Breast epithelium (tissue), 4 donors: ENCODE measurements at places on chromosomes 2 and 18. TPM values are rescaled to one million over a fixed set of nuclear protein-coding genes. Genes with fewer than 3 reads are reported as not detected.

PARD3B gene
- total RNA-seq = 24.6 TPM

DQX1 gene
- total RNA-seq = 0.66 TPM

TBR1 gene
- total RNA-seq = not detected

TMEM131 gene
- 47.4 TPM for total RNA-seq

STAM2 gene
- 31.4 TPM for total RNA-seq

CPO gene
- total RNA-seq = 0.66 TPM

GRCh38 chr2:37389989-37390765 is 45.7 kb downstream of the QPCT start:
- no peak for DNase-seq

- no peak for DNase-seq
Measured at GRCh38 chr2:101699755-101700461, 2.4 kb downstream of the MAP4K4 start.

- no peak for DNase-seq
Measured at GRCh38 chr2:14543284-14543683, 89.2 kb upstream of the LRATD1 start.

DNA sequence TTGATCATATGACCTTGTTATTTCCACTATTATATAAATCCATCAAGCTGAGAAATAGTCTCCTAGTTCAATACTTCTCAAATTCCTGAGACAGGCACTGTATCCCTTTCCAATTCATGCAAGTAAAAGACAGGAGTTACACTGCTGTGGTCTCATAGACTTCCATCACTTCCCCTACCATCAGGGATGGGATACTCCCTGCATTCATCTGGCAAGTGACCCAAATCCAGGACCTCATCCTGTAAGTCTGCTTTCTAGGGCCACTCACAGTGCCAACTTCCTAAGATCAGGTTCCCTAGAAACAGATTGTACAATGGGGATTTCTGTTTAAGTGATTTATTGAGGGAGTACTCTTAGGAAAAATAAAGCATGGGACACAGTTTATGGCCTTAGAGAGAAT is 424.0 kb upstream of the CDH7 start:
- DNase-seq = no peak

DNA sequence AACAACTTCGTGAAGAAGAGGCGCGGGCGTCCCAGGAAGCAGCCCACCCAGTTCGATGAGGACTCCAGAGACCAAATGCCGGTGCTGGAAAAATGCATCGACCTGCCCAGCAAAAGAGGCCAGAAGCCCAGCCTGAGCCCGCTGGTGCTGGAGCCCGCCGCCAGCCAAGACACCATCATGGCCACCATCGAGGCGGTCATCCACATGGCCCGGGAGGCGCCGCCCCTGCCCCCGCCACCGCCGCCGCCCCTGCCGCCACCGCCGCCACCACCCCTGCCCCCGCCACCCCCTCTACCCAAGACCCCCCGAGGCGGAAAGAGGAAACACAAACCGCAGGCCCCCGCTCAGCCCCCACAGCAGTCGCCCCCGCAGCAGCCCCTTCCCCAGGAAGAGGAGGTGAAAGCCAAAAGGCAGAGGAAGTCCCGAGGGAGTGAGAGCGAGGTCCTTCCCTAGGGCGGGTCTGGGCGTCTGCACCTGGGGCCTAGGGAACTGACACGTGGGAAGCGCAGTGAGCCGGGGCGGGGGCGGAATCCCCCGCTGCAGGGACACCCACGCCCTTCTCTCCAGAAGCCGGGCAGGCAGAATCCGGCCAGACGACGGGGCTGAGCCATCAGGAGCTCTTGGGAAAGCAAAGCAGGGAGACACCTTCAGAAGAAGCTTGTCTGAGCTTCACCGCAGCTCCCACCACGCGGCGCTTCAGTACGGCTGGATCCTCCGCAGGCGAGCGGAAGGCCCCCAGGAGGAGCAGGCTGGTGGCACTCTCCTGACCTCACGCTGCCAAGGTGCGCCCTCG is 382.8 kb downstream of the SETBP1 start:
- DNase-seq = no peak

DNA sequence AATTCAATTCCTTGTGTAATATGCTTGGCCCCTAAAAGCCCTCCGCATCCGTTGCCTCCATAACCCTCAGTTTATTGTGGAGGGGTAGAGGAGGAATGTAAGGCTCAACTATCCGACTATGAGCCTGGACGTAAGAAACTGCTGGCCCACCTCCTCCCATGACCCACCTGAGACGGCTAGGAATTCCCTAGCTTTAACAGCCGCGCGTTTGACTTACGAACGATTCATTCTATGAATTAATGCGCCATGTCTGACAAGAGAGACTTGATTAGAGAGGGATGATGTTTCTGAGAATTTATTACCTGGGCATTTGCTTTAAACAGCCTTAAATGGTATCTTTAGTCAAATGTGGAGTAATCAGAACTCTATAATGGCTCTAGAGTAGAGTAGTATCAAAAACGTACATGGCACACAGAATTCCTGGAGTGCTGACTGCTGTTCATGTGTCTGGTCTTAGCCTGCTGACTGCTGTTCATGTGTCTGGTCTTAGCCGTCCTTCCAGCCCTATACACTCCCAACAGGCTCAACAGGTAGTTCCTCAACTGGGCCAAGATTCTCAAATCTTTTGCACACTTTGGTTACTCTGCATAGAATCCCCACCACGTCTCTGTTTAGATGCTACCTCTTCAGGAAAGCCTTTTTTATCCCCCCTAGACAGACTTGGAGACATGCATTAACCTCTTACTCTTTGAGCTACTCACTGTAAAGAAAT is 899 bp upstream of the GFPT1 start:
- no peak for DNase-seq

GRCh38 chr18:62897153-62897552 is 181.8 kb downstream of the PHLPP1 start:
- no peak for DNase-seq

DNA sequence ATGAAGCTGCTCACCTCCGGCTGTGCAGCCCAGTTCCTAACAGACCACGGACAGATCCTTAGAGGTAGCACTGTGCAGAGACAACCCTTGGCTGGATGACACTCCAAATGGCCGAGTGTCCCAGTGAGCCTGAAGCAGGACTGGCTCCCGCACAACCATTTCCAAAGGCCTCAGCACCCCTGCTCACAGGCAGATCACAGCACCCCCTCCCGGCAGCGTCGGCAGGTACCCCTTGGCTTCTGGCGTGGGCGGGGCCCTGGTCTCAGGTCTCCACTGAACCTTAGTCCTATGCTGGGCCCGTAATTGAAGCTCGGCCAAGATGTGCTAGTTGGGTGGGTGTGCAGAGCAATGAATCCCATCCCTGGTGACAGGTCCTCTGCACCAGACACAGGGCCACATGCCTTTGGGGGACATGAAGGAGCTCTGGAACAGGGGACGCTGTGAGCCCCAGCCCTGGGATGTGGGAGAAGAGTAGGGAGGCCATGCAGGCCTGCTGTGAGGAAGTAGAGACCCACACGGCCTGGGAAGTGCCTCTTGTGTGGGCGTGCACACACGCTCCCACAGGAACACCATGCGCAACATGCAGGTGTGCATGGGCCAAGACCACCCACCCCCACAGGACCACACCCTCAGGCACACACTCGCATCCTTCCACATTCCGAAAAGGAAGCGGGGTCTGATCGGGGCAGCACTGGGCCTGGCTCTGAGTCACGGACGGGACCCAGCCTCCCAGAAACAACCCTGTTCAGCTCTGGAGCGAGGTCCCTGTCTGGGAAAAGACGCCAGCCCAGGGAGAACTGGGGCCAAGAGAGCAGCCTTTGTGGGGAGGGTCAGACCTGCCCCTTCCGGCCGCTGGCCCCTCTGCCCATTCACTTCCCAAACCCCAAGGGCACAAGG is 2.8 kb downstream of the DUSP2 start:
- no peak for DNase-seq

DNA sequence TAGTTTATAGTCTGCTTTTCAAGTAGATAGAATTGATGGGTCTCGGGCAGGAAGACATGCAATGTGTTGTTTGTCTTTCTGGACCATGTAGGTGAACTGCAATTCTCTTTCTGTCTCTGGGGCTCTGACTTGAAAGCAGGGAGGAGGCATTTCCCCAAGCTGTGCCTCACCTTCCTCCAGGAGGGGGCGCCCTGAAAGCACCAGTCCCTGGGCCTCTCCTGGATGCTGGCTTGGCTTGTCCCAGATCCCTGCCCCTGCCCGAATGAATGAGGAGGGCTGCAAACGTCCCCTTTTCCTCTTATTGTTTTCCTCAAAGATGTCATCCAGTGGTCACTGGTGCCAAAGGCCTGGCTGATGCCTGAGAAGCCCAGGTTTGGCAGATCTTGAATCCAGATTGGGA is 270.6 kb downstream of the CELF4 start:
- DNase-seq = no peak

GRCh38 chr2:61967262-61967661 is 61.8 kb downstream of the COMMD1 start:
- DNase-seq = no peak

DNA sequence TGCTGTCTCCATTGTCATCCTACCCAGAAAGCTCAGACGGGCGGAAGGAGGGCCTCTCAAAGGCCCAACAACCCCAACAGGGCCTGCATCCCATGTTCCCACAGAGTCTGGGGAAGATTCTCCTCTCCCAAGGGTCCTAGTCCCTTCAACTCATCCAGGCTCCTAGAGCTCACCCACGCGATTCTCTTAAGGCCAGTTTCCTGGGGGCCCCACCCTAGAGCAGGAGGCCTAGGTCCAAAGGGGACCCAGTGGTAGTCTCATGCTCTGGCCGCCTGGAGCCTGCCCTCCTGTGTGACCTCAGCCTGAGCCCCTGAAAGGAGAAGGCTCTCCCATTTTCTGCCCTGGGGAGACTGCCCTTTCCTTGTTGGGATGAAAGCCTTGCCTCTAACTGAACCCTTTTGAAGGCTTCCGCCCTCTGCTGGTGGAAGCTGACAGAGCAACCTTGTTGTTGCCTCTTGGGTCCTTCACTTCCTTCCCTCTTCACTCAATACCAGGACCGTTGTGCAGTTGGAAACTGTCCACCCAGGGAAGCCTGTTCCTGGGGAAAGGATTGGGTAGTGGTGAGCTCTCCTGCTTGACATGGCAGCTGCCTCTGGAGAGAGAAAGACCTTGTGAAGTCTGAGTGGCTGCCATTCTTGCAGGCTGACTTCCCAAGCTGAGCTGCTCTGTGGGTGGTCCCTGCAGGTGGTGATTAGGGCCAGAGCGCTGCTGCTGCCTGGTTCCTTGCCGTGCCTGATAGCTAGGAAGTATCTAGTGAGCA is 86.0 kb upstream of the ALPP start:
- no peak for DNase-seq

GRCh38 chr2:207935121-207935990 is 90.0 kb downstream of the PLEKHM3 start:
- DNase-seq = no peak

GRCh38 chr2:233519787-233520611 is 46.6 kb downstream of the USP40 start:
- no peak for DNase-seq

DNA sequence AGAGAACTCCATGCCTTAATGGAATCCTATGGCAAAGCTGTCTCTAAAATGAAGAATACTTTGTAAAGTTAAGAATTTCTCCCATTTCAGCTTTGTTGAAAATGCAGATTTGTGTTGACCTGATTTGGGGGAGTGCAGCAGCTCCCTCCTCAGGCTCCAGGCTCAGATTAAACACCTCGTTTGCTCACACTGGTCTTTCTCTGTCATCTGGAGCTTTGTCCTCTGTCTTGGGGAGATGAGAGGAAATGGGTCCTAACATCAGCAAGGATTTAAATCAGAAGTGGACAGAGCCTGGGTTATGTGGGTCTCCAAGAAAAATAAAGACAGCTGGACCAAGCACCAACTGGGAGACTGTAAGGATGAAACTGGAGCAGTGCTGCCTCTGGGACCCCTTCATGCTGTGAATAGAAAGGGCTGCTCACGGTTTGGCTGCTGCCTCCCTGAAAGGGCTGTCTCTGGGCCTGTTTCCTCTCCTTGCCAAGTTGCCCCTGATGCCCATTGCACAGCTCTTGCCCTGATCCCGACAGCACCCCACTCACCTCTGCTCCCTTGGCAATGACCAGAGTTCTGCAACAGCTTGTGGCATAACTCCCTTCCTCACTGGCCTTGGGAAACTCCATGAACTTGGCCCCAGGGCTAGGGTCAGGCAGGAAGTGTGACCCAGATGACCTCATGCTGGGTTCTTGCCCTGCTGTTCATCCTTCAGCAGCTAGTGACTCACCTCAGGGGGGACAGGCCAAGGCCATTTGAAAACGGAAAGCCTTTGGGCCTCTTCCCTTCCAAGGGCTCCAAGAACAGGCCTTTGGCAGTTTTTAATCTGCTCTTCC is 197.2 kb downstream of the CYP26B1 start:
- no peak for DNase-seq
